ENCODE measurements at places on chromosomes 4 and X.
A peak's percentile ranks its signal among the peaks of the same experiment; 100 is the strongest.

GRCh38 chr4:7812231-7812857 lies 127.3 kb downstream of the AFAP1 start:
- no peak for DNase-seq

DNA sequence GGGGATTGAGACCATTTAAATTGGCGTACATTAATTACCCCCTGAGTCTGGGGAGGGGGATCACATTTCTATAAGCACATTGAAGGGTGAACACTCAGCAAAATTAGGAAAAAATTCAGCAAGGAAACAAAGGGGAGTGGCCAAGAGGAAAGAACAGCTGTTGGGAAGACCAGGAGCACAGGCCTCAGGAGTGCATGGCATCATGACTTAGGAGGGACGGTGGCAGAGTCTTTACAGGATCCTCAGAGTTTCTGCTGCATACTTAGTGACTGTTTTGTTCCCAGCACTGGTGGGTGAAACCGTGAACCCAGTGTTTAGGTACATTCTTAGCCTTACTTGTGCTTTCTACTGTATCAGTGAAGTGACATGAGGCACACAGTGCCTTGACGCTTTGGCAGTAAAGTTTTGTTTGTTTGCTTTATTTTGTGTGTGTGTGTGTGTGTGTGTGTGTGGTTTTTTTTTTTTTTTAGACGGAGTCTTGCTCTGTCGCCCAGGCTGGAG lies 121.3 kb downstream of the CBR4 start:
- no peak for DNase-seq

DNA sequence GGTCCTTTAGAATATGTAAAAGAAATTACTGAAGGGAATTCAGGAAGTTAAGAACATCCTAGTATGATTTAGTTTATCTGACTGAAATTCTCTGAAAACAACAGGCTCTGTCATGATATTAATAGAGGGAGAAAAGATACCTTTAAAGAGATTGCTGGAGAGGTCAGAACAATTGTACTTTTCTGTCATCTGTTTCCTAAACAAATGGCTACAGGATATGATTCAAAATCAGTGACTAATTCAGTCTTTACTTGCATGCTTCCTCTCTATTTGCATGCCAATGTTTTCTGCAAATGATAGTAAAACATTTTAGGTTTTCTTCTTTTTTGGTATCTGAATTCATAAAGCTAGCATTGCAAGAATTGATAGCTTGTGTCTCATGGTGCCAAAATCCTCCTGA lies 616.7 kb upstream of the PCDH7 start:
- no peak for DNase-seq

GRCh38 chr4:7630568-7631287 lies 196.0 kb upstream of the PSAPL1 start:
- peak; percentile 46 for DNase-seq

- DNase-seq, result no peak
Observed at GRCh38 chr4:153529646-153530045, 63.5 kb downstream of the TMEM131L start.

- DNase-seq, result no peak
Observed at GRCh38 chrX:68992821-68993397, 164.1 kb downstream of the EFNB1 start.

- DNase-seq, result no peak
Observed at GRCh38 chr4:80243274-80244018, 23.0 kb upstream of the FGF5 start.
